RPMI8226 (cell line): ENCODE measurements at places on chromosomes 2 and 18.

DNA sequence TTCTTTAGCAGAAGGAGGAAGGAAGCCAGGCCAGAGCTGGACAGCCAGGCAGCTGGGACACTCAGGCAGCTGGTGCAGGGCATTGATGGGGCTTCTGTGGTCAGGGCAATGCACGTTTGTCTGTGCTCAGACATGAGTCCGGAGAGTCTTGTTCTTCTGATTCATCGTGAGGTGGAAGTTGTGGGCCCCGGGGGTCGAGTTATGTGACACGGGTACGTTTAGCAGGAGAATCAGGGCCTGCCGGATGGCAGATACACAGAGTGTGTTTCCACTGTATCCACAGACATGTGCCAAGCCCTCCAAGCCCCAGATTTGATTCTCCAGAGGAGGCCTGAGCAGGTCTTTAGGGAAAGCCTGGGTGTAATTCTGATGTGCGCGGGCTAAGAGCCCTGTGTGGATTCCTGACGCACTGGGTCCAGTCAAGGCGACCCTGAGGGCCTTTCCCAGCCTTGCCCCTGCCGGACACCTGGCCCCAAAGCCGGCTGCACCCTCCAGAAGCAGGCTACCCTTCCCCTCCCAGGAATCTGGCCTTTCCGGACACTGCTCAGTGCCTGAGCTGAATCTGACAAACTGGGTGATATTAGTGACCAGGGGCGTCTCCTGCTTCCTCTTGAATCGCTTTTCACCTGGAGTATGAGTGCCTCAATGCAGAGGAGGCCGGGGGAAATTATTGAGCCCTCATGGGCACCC, 10.1 kb downstream of the ARHGEF4 start:
- DNase-seq: no peak

DNA sequence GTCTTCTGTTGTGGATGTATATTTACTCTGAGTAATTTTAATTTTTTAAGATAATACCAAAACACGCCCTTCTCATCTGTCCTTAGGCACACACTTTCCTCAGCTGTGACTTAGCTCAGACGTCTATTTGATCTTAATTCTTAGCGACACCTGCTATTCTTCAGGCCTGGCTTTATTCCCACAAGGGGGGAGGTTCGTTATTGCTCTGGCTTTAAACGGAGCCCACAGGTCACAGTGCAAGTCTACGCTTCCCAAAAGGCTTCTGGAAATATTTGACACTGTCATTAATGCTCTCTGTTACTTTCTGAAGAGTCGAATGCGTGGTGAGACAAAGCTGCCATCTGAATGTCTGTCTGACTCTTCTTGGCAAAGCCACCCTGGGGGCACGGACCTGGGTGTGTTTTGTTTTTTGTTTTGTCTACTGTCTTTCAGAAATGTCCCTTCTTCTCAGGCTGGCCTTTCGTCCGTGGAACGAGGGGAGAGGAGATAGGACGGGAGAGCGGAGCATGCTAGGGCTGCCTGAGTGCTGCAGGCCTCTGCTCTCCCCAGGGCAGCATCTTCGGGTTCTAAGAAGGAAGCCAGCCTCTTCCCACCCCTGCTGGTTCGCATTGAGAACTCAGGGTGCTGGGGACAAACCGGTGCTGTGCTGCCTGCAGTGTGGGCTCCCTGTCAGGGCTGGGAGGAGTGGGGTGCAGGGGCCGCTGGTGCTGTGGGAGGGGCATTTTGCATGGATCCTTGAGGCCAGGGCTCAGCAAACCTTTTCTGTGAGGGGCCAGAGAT, 61.9 kb downstream of the ASAP2 start:
- DNase-seq: no peak

DNA sequence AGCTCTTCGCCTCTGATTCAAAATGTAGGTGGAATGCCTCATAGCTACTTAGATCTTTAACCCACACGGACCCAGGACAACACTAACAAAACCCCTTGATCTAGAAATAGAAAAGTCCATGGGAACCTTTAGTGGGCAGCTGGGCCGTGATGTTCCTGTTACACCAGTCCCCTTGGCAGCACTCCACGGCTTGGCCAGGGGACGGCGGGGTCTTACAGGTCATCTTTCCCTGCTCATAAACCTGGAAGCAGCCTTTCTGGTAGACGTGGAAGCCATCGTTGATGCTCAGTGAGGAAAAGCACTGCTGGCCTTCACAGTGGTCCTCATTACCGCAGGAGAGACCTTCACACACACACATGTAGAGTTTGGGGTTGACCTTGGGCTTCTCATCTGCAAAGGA, 95.9 kb downstream of the ACVR1 start:
- DNase-seq: no peak

DNA sequence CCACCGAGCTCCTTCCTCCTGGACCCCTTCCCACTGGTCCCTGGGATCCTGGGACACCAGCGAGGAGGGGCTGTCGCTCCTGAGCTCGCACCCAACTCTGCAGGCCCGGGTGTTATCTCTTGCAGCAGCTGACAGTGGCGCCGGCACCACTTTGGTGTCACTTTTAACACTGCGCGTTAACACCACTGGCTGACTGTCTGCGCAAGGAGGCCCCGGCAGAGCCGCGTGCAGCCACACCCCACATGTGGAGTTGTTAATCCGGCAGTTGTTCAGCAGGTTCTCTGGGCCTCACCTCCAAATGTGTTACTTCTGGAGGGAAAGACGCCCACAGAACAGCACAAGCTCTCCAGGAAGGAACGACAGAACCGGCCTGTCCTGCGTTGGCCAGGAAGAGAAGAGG, 155.0 kb upstream of the GLI2 start:
- peak; percentile 65 for DNase-seq

DNA sequence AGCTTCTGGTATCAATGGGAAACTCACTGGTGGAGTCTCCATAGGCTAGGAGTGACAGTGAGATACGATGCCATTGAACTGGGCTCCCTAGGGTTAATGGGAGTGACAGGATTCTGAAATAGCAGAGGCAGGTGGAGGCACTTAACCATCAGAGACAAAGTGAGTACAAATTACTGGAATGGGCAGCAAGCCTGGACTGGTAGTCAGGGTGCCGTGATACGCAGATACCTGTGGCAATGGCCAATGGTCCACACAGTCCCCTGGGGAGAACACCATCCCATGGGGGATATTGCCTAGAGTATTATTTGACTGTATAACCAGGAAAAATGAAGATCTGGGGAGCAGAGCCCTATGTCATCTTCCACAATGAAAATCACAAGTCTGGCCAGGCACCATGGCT, 17.3 kb downstream of the CHCHD5 start:
- no peak for DNase-seq

DNA sequence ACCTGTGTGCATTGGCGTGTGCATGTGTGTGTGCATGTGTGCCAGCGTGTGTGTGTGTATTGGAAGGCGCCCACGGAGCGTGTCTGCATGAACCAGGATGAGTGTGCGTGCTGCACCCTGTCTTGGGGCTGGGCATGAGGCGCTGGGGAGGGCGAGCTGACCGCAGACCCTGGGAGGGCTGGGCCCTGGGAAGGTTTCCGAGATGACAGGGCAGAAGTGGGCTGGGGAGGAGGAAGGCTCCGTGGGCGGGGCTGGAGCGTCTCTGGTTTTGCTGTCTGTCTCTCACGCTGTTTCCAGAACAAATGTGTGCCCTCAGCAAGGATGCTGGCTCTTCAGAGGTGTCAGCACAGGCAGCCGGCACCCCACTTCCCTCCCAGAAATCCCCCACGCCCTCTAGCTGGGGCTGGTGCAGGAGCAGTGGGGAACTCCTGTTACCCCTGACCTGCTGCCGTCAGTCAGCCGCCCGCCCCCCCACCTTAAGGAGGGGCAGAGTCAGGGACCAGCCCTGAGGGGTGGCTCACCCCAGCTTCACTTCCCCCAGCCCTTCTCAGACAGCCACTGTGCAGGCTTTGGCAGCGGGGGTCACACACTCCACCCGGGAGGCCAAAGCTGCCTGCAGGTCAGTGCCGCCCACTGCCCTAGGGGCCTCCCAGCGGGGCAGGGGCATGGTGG, at the start of gene GPR35:
TSS of gene GPR35 (plus strand) at position 531 of the 672 bp plus-strand sequence. CDS start 4,473 bp downstream, outside the sequence.
- peak; percentile 47 for DNase-seq

DNA sequence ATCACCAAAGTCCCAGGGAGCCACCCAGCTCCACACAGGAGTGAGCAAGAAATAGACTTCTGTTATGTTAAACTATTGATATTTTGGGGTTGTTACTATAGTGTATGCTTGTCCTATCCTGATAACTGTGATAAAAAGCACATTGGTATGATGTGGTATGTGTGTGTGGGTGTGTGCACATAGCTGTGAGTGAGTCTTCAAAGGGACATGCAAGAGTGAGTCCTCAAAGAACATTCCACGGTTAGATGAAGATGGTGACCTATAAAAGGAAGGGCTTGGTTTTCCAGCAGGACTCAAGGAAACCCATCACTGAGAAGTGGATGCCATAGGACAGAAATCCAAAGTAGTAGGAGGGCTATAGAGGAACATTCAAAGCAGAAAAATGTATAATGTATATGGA, 342.9 kb downstream of the TSN start:
- DNase-seq: no peak

DNA sequence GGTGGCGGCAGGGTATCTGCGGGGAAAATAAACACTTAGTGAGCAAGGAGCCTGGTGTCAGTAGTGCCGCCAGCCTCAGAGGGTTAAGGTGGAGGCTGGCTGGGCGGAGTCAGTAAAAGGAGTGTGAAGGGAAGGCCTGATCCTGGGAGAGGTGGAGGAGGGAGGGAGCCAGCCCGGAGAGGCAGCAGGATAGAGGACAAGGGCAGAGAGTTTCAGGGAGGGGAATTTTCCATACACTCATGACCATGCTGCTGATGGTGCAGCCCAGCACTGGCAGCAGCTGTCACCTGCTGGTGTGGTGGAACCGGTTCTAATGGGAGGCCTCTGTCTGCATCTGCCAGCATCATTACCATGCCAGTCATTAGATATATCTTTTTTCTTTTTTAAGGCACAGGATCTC, 2.0 kb upstream of the TEX44 start:
- no peak for DNase-seq

- DNase-seq: no peak
These were observed 59.2 kb upstream of the DSG1 start for GRCh38 chr18:31258789-31259188.

- DNase-seq: no peak
These were observed 144.4 kb downstream of the DYSF start for GRCh38 chr2:71597756-71598155.

DNA sequence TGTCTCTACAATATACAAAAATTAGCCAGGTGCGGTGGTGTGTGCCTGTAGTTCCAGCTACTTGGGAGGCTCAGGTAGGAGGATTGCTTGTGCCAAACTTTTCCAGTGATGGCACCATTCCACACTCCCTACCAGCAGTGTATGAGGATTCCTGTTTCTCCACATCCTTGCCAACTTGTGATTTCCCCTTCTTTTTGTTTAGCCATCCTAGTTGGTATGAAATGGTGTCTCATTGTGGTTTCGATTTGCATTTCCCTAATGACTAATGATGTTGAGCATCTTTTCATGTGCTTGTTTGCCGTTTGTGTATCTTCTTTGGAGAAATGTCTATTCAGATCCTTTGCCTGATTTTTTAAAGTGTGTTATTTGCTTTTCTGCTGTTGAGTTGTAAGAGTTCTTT, 41.0 kb downstream of the EPB41L5 start:
- DNase-seq: no peak

DNA sequence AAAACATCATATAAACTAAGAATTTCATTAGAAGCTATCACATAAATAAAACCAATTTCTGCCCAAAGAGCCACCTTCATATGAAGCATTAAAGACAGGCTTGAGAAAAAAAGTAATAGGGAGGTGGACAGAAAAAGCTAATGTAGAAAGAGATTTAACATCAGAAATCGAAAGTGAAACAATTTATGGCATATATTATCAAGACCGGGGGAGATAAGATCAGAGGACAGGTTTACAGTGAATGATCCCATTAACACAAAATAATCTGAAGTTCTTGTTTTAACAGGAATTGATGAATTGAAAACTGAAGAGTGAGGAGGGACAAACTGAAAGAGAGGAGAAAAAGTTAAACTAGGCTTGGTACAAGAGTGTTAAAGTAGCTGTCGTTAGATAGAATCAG, 786.3 kb upstream of the FSHR start:
- no peak for DNase-seq

GRCh38 chr2:121333834-121334558, 49.0 kb upstream of the TFCP2L1 start:
- DNase-seq: no peak

DNA sequence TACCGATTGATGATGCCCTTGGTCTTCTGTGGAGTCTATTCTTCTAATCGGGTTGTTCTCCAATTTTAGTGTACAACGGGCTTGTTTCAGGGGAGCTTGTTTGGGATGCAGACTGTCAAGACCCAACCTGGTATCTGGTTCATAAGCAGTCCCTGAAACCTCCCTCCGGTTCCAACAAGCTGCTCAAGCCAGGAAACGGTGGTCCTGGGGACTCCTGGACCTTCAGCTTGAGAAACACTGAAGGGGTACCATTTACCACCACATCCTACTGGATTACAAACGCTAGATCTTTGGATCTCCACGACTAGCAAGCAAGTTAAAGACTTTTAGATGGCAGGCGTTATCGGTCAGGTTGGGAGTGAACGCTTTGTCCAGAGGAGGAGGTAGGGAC, 2.0 kb downstream of the BCL2 start:
- DNase-seq: no peak

- peak; percentile 24 for DNase-seq
These were observed 28.6 kb upstream of the NPC1 start for GRCh38 chr18:23614891-23615290.

DNA sequence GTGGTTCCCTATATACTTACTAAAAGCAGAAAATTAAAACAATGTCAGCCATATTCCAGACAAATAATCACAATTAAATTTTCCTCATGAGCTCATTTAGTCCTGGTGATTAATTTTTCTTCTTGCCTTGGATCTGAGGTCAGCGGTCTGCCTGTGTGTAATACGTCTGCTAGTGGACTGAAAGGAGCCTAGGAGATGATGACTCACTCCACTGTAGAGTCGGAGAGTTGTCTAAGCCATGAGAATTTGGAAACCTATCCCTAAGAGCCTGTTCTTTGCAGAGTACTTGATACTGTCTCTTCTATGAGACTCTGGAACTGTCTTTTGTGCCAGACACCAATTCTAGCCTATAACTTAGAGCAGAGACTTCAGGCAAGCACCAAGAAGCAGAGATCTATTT, 94.2 kb upstream of the RAB27B start:
- DNase-seq: no peak

- no peak for DNase-seq
These were observed 129.7 kb downstream of the TGIF1 start for GRCh38 chr18:3579701-3580100.

- DNase-seq: no peak
These were observed 25.0 kb downstream of the MPPE1 start for GRCh38 chr18:11883153-11883552.

DNA sequence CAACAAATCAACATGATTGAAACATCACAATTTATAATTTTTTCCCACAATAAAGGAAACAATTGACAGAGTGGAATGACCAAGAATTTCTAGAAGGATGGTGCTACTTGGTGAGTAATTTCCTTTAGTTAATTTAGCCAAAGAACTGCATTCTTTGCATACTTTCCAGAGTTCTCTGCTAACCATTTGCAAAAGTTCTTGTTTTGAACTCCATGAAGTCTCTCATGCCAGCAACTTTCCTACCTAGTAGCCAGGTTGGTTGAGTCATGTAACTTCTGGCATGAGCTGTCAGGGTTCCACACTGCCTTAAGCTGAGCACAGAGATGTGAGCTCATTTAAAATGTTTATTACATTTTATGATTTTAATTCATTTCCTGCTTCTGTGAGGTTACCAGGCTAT, 539.6 kb downstream of the PID1 start:
- DNase-seq: no peak
